ENCODE measurements at places on chromosomes 4 and X.

GRCh38 chrX:9471571-9471985 lies 6.7 kb downstream of the TBL1X start:
- DNase-seq = peak; percentile 6

DNA sequence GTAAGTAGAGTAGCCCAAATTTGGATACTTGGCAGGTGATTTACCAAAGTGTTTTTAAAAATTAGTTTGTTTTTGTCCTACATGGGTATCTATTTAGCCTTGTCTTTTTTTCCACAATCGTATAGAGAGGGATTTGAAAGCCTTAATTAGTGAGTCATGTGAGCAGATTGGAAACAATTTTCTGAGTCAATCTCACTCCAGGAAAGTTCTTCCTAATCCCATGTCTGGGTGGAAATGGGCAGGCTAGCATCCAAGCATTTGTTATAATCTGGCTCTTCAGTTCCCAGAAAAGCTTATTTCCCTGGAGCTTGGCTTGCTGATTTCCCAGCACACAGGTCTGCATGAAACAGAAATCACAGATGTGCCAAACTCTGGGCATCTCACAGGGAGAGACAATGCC lies 426.9 kb upstream of the BOD1L1 start:
- no peak for DNase-seq

GRCh38 chr4:125091-125771 lies 930 bp downstream of the ZNF718 start:
- no peak for DNase-seq

DNA sequence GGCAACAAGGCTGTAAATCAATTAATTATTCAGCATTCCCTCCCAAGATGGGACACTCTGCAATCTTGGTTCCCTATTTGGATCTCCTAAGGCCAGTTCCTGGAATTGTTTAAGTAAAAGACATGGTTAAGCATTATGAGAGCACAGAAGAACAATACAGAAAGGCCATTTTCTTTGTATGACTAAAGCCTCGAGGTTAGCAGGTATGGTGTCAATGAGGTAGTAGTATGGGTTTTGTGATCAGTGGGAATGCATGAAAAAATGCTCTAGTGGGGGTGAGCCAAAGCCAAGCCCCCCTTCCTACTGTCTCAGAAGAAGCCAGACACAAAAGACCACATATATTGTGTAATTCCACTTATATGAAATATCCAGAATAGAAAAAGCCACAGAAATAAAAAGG lies 61.7 kb upstream of the S100G start:
- DNase-seq = no peak

DNA sequence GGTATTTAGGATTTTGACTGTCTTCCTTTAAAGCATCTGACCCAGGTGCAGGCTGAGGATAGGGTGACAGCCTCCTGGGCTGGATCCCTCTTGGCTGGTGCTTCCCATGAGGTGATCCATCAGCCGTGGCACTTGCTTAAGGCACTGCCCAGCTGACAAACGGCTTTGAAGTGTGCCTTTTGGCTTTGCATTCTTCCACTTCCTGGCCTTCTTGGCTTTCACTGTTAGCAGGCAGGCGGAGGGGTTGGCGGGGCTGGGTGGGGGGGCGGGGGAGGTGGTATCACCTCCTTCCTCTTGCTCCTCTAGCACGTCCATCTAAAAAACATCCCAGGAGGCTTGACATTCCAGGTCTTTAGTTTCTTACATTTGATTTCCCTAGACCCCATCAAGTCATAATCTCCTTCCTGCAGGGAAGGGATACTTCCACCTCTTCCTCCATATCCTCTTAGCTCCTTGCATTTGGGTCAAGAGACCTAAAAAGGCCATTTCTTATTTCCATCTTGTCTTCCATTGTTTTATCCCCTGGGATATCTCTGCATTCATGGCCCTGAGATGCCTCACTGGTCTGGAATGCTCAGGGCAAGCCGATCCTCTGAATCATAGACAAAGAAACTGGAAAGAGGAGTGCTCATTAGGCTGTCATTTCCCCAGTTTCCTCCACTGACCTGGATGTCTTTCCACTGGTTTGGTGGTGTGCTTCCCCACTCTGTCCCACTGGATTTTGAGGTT lies 11.3 kb upstream of the APLN start:
- DNase-seq = no peak

Data from right kidney (tissue), 9 donors.